ENCODE measurements at places on chromosomes 6 and 20.
A peak's percentile ranks its signal among the peaks of the same experiment; 100 is the strongest.

GRCh38 chr6:15332446-15332845 lies 86.6 kb downstream of the JARID2 start:
- DNase-seq, result no peak

DNA sequence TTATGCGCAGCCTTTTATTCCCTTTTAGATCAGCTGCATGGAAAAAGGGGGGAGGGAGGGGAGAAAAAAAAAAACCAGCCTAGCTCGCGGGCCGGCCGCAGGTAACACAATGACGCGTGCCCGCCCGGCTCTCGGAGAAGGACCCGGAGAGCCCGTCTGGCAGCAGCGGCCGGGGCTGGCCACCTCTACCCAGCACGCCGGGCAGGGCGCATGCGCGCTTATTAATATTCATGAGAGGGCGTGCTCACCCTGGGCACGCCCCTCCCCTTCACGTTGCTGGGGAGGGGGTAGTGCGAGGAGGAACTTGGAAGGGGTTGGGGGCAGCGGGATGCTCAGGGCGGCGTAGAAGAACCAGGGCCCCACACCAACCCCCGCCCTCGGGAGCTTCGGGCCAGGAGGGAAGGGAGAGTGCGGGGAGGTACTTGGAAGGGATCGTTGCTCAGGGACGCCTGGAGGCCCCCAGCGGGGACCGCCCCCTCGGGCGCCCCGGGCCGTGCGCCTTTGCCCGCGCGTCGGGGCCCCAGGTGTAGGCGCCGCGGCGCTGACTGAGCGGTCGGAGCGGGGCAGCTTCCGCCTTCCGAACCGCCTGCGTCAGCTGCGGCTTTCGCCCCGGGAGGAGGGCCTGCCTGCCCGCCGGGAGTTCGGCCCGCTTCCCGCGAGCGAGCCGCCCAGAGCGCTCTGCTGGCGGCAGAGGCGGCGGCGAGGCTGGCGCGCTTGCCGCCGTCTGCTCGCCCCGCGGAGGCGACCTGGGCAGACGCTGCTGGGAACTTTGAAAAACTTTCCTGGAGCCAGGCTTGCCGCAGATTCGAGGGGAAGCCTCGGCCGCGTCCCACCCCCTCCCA lies at the start of gene JAG1:
Gene JAG1, minus strand, starts transcription at position 158 of the 842 bp plus-strand sequence. CDS start 469 bp downstream, outside the sequence.
- peak; percentile 58 for DNase-seq

DNA sequence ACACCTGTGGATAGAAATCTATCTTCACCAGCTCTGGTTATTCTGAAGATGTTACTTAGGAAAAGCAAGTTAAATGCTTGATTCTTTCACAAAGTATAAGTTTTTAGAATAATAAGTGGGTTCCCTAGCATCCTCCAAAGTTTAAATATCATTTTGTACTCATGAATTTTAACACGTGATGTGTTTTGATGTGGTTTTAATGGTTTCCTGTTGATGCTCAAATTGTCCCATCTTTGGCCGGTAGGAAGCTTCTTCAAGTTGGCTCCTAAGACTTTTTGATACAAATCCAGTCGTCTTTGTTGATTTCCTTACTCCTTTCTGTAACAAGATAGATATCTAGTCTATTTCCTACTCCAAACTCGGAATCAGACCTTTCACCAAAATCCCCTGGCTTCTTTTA lies 94.5 kb upstream of the STXBP5 start:
- no peak for DNase-seq

DNA sequence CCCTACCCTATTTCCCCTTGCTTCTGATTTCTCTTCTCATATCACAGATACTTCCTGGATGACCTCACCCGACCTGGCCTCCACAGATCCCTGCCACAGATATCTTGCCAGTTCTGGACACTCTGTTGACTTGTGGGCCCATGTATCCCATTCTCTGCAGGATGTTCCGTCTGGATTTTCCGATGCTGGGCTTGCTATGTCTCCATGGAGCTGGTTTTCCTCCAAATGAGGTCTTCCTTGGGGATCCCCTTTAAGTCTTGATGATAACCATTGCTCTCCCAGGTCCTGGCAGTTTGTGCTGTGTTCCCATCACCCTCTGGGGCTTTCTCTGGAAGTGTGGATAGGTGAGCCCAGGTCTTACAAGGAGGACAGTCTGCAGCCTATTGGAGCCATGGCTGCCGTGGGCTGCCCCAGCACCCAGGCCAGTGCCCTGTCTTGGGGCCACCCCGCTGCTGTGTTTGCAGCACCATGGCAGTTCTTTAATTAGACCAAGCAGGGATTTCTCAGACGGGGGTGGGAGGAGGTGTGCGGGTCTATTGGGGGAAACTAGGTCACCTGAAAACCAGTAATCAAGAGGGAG lies 23.9 kb downstream of the PPP1R16B start:
- peak; percentile 13 for DNase-seq

DNA sequence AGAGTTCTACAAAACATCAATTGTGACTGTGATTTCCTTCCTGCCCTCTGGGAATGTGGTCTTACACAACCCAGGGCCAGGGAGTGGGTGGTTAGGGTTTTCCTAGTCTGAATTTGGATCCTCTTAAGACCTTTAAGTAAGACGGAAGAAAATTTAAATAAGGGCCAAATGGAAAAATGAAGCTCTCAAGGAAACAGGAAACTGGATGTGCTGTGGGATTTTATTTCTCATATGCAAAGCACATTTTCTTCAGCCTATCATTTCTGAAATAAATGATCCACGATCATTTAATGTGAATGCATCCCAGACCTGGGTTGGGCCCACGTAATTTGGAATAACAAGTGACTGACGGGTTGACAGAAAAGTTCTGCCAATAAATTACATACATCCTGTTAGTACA lies 243.6 kb downstream of the CLIC5 start:
- no peak for DNase-seq

DNA sequence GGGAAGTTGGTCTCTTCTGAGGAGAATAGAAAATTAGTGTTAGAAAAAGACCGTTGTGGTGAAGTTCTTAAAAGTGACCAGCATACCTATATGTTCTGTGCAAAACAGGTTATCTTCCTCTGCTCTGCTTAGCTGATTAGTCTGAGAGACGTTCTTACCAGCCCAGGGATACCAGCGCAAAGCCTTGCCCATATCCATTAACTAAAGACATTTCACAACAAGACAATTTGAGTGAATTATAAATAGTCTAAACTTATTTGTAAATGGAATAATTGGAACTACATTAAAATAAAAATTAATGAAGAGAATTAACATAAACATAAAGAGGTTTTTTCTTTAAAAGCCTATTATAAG lies 144.0 kb downstream of the PDE7B start:
- DNase-seq, result no peak

- DNase-seq, result no peak
Observed at GRCh38 chr6:63504777-63505384, 67.4 kb upstream of the LOC128125822 start.

DNA sequence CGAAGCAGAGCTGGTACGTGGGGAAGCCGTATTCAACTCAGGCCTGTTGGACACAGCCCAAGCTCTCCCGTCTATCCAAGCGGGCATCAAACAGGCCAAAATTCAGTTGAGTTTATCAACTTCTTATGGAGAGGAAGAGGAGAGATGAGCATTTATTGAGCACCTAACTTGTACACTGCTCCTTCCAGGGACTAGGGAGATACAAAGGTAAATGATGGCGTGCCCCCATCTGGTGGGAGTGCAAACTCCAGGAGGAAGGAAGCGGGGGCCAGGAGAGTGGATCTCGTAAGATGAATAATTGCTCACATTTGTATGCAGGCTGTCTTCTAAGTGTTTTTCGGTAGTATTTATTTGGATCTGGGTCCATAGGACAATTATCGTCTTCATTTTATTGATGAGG lies 146.6 kb downstream of the SOBP start:
- no peak for DNase-seq

GRCh38 chr6:83193747-83194566 lies 800 bp downstream of the RWDD2A start:
- DNase-seq, result peak; percentile 33

DNA sequence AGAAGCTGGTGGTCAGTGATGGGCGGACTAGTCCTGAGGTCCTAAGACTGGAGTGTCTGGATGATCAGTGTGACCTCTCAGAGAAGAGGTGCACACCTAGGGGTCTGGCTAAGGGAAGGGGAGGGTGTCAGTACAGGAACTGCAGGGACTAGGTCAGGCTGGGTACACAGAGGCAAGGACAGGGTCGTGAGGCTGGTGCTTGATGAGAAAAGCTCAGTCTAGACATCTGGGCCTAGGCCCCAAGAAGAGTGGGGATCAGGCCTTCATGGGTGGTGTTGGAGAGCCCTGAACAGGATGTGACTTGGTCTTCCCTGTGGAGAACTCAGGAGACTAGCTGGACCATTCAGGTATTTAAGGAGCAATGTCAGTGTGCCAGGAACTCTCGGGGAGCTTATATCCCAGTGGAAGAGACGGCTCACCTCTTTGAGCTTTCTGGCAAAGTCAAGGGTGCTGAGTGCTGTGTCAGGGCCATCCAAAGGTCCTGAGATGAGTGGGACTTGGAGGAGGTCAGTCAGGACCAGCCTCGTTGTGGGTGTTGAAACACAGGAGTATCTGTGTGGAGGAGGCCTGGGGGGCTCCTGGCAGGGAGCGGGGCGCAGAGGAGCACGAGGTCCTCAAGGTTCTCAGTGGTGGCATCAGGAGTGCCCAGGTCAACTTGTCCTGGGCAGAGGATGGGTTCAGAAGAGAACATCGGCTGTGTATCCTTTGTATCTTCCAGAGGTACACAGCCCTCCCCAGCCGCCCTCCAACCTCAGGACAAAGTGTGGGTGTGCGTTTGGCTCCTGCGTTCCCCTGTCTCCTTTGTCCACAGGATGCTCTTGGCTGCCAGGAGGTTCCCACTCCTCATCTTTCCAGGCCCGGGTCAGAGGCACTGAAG lies 13.3 kb upstream of the MYT1 start:
- no peak for DNase-seq

GRCh38 chr6:4802312-4802935 lies 26.2 kb downstream of the CDYL start:
- no peak for DNase-seq

DNA sequence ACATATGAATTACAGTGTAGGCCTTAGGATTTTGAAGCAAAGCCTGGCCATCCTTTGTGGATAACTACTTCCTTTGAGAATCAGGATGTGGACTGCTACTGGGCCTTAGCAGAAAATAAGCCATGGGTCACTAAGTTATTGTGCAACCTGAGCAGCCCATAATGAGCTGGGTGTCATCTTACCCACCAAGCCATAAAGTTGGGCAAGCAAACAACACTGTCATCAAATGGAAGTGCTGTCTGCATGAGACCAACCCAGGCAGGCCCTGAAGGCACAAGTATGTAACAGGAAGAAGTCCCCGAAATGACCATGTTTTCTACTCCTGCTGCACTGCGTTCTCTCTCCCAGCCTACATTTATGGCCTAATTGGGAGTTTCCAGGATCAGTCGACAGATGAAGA lies 205.6 kb upstream of the GGTLC1 start:
- no peak for DNase-seq

GRCh38 chr6:13425270-13425873 lies 62.0 kb downstream of the GFOD1 start:
- no peak for DNase-seq

- DNase-seq, result peak; percentile 40
Observed at GRCh38 chr20:3749689-3750531, 17.4 kb downstream of the HSPA12B start.

- no peak for DNase-seq
Observed at GRCh38 chr20:46951840-46952497, 57.3 kb downstream of the EYA2 start.
